ENCODE measurements at places on chromosomes 12 and 14.

DNA sequence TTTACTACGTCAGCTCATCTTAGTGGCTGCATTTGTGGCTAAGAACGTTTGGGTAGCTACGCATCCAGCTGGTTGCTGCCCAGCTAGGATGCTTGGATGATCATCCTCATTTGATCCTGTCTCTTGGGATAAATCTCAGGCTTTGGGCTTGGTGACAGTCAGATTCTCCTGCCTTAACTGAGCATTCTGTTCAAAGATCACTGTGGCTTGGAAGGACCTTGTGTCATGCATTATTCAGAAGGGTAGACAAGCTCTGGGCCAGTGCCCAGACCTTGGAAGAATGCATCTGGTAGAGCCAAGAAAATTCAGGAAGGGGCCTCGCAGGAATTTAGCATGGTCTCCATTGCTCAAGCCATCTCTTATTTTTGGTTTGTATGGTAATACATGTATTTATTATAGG lies 188.4 kb downstream of the NRXN3 start:
- DNase-seq: no peak

GRCh38 chr14:57068511-57068910 lies 200.2 kb downstream of the EXOC5 start:
- DNase-seq: no peak

DNA sequence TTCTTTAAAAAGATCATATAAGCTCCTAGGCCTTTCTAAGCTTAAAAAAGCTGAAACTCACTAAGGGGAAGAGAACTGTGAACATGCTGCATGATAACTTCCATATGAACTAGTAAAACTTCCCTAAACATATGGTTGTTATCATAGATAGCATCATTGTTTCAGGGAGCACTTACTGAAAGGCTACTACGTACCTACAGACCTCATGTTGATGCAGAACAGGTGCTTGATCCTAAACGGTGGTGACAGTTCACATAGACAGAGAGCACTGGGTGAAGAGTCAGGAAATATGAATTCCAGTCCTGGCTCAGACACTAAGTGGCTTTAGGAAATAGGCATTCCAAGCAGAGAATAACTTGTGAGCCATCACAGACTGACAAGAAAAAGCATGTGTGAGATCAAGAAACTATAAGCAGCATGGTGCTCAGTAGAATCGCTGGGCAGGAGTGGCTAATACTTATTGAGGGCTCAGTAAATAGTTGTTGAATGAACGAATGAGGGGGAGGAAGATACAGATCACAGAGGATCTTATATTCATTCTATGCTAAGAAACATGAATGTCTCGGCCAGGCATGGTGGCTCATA lies 78.4 kb upstream of the NUDT4 start:
- no peak for DNase-seq

DNA sequence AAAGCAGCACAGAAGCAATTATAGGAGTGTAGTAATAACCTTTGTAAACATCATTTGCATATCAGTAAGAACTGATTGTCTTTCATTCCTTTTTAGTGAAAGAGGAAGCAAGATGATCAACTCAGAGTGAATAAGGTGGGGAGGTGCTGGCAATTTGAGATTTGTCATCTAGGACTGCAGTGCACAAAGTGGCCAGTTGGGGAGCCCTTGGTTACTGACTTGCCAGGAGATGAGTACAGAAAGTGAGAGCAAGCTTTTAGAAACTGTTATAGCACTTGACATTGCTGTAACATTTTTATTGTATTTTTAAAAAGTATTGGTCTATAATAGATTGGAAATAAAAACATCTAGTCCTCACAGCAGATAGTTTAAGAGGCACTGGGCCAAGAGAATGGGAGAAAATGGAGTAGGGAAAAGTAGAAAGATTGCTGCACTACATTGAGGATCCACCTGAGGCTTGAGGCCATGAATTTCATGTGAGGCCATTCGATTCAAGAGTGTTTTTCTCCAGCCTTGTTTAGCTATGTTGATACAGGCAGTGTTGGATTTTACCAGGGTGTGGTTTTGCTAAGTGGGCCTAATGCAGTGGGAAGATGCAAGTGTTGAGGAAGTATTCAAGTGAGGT lies 98.2 kb downstream of the SNAPC1 start:
- DNase-seq: peak; percentile 62

DNA sequence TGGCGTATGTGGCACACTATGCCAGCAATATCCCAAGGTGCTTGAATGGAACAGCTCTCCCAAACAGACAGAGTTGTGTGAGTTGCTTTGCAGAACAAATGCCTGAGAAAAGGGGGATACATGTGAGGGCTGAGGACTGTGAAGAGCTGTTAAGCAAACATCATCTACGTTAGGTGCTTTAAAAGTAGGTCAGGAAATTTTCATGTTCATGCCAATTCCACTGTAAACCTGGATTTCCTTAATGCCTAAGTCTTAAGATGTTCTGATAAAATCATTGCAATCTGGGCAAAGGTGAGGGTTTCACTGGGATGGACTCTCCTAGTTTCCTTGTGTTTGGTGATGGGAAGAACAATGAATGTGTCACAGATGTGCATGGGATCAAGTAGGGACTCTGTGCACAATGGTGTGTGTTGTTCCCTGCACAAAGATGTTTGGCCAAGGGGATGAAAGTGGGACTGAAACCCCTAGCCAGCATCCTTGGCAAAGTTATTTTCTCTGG lies 227.9 kb downstream of the KTN1 start:
- DNase-seq: no peak

GRCh38 chr14:101979666-101980065 lies 15.3 kb downstream of the DYNC1H1 start:
- no peak for DNase-seq

- no peak for DNase-seq
Measured at GRCh38 chr14:34365309-34365915, 96.6 kb downstream of the SPTSSA start.

- DNase-seq: peak; percentile 22
Measured at GRCh38 chr12:11731455-11731854, 82.0 kb downstream of the ETV6 start.

- DNase-seq: no peak
Measured at GRCh38 chr12:123907726-123908476, 64.7 kb downstream of the CCDC92 start.

DNA sequence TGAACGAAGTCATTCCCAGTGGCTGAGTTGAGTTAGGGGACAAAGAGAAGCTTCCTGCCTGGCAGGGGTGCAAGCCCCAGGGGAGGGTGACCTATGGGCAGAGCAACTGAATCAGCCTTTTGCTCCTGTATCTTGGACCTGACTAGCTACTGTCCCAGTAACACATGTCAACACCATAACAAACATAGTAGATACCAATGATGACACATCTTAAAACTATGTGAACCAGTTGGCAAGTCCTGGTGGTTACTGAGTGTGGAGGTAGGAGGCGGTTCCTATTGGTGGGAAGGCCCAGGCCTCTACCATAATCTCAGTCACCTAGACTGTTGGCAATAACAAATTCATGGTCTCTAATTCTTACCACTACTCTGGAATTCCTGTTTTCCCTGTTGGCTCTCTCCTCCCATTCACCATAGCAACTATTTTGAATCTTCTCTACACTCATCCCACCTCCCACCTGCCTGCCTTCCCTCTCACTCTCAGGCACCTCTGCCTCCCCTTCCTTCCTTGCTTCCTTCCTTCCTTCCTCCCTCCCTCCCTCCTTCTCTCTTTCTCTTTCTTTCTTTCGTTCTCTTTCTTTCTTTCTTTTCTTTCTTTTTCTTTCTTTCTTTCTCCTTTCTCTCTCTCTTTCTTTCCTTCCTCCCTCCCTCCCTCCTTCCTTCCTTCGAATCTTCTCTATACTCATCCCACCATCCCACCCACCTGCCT lies 8.1 kb upstream of the P2RX7 start:
- peak; percentile 94 for DNase-seq

GRCh38 chr14:82872494-82872893 lies 1338.8 kb upstream of the SEL1L start:
- DNase-seq: no peak

DNA sequence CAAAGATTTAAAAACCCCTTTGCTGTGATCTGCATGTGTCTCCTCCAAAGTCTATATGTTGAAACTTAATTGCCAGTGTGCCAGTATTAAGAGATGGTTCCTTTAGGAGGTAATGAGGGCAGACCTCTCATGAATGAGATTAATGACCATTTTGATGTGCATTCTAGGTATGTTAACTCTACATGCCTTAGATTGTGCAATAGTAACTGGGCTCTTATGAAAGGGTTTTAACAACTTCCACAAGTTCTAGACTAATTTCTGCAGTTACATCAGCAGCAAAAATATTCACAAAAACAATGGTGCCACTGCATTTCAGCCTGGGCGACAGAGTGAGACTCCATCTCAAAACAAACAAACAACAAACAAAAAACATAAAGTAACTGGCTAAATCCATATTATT lies 3.8 kb upstream of the TAS2R10 start:
- DNase-seq: no peak

DNA sequence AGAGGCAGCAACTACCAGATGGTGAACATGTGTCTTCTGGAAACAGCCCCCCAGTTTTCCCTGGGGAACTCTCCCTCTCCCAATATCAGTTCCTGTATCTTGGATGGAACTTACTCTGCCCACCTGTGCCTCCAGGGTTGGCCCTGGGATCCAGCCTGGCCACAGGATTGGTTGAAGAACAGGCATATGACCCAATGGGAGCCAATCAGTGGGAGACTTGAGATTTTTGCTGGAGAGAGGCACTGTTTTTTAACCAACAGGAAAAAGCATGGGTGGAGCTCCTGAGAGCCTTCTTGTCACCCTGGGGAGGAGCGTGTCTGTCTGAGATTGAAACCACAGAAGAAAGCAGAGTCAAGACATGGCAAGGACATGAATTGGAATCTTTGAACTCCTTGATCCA lies 33.6 kb upstream of the COX6A1 start:
- DNase-seq: no peak

DNA sequence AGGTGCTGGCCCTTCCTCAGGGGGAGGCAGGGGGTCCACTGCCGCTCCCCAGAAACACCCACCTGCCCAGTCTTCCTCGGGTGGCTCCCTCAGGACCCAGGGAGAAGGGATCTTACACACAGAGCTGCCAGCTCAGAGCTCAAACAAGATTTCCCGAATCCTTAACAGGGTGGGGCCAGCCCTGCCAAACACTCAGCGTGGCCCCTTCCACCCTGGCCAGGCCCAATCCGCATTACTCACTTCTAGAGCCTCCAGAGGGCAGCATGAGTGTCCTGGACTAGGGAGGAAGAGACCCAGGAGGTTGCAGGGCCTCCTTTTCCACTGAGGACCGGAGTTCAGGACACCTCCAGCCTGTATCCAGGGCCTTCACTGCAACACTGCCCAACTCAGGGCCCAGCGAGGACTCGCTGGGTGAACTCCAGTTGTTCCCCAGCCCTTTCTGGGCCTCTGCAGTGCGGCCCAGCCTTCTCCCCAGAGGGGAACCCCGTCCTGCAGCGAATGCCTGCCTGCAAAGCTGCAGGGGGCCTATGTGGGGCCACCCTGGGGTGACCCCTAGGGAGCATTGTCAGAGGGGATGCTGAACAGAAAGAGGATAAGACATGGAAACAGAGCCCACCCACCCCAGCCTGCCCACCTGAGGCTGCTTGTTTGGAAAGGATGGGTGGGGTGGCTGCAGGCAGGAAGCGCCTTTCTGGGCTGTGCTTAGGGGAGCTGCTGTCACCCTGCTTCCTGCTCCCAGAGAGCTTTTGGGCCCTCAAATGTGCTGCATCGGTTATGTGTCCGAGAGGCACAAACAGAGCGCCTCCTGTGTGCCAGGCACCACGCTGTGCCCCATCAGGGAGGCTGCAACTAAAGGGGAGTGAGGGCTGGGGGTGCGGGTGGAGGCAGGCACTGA lies 43.8 kb downstream of the CCNK start:
- DNase-seq: peak; percentile 70

GRCh38 chr12:10221846-10222245 lies 9.2 kb downstream of the GABARAPL1 start:
- no peak for DNase-seq

GRCh38 chr12:5898874-5899273 lies 46.2 kb downstream of the ANO2 start:
- DNase-seq: no peak

DNA sequence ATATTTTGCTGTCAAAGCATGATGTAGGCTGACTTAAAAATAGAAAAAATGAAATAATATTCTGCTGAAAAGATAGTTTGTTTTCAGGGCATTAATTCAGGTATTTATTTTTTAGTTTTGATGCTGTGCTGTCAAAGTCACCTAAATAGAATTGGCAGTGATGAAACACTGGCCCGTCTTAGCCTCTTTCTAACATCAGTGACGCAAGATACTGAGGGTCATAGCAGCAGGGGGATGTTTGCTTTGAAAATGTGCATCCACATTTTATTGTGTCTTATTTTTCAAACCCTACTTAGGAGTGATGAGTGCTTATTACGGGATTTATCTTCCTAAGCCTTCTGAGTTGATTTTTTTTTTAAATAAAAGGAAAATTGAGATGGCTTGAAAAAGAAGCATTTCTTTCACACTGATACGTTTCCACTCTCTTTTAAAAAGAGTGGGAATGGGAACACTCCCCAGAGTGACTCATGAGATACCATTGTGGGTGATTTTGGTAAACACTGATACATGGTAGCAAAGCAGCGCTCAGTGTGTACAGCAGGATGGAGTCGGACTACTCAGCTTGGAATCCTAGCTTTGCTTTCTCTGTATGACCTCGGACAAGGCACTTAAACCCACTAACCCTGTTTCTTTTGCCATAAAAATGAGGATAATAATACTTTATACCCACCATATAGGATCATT lies 290.8 kb downstream of the ERC1 start:
- DNase-seq: peak; percentile 74

GRCh38 chr12:132137483-132138125 lies 6.5 kb downstream of the DDX51 start:
- no peak for DNase-seq

GRCh38 chr12:99495799-99496198 lies 151.8 kb upstream of the GARIN6 start:
- DNase-seq: no peak

- DNase-seq: no peak
Measured at GRCh38 chr12:130990034-130990433, 36.3 kb downstream of the ADGRD1 start.

DNA sequence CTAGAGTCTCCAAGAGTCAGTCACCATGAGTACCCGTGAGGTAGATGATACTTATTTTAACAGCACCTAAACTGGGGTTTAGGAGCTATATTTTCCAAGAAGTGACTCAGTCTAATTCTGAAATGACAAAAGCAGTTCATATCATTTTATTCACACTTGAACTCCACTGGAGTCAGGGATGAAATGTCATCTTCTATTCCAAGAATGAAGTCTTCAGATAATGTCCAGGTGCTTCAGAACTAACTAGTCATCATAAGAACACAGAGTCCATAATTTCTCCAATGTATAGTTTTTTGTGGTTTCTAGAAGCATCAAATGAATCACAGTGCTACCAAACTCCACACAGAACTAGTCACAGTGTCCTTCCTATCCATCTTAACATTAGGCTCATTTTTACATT lies 13.3 kb downstream of the DNM1L start:
- DNase-seq: no peak
